ENCODE measurements at places on chromosomes 6 and 20. TPM values are rescaled to one million over a fixed set of nuclear protein-coding genes. Genes with fewer than 3 reads are reported as not detected.

Gene COL12A1
- 0.21 TPM for total RNA-seq

Gene KCNK15
- total RNA-seq, result under 0.01 TPM

Gene GJA1
- 0.31 TPM for total RNA-seq

Gene SLC22A23
- total RNA-seq, result 6.0 TPM

Gene ELOVL2
- not detected for total RNA-seq

Gene MOCS3
- 3.8 TPM for total RNA-seq

Gene DUSP15
- not detected for total RNA-seq

Gene L3MBTL1
- total RNA-seq, result 8.0 TPM

Gene LBP
- total RNA-seq, result not detected

Gene PRDM1
- total RNA-seq, result 87.0 TPM

Gene C6orf52
- not detected for total RNA-seq

Gene LINC00237
- total RNA-seq, result not detected

Gene SLC22A7
- total RNA-seq, result not detected

Gene WFDC5
- total RNA-seq, result not detected

Gene GATA5
- total RNA-seq, result not detected

Gene CEP43
- total RNA-seq, result 12.6 TPM

Gene HFE
- 1.5 TPM for total RNA-seq

Gene CPXM1
- 0.10 TPM for total RNA-seq

Gene SMOC2
- not detected for total RNA-seq

Gene LPA
- not detected for total RNA-seq

Gene KCNK5
- 0.31 TPM for total RNA-seq

Gene MAP1LC3A
- total RNA-seq, result 3.4 TPM

Gene KCNK16
- not detected for total RNA-seq

Gene ADGRF5
- not detected for total RNA-seq

Gene SOX4
- 16.5 TPM for total RNA-seq

Gene DNAAF9
- total RNA-seq, result 4.6 TPM

Gene ZNF311
- 0.10 TPM for total RNA-seq

Gene KCNQ2
- under 0.01 TPM for total RNA-seq

Gene UBD
- total RNA-seq, result not detected

Gene SOX18
- total RNA-seq, result not detected

Gene TDRD6
- total RNA-seq, result not detected

Gene GNRH2
- total RNA-seq, result 0.52 TPM

Gene PRIM2
- 11.3 TPM for total RNA-seq

Gene ELOVL4
- 0.73 TPM for total RNA-seq

Gene BIRC7
- 0.21 TPM for total RNA-seq

Gene DOK5
- not detected for total RNA-seq

Gene CSNK2B
- total RNA-seq, result 124 TPM

Gene CASS4
- total RNA-seq, result 13.4 TPM

Gene RAMACL
- 0.73 TPM for total RNA-seq

All from mononuclear cell (primary cell).